ENCODE measurements at places on chromosomes 7 and 10. TPM values are rescaled to one million over a fixed set of nuclear protein-coding genes. Genes with fewer than 3 reads are reported as not detected.
A peak's percentile ranks its signal among the peaks of the same experiment; 100 is the strongest.

- peaks cover 36% of the 10 kb centered on the region for H3K27me3 ChIP-seq
- H3K27ac ChIP-seq: no peak overlapping the region
- peaks cover 28% of the 10 kb centered on the region for H3K4me1 ChIP-seq
- H3K4me3 ChIP-seq: no peak overlapping the region
- H3K36me3 ChIP-seq: peaks cover 31% of the 10 kb centered on the region
Measured at GRCh38 chr10:96516337-96516736, 2.6 kb upstream of the TLL2 start.

DNA sequence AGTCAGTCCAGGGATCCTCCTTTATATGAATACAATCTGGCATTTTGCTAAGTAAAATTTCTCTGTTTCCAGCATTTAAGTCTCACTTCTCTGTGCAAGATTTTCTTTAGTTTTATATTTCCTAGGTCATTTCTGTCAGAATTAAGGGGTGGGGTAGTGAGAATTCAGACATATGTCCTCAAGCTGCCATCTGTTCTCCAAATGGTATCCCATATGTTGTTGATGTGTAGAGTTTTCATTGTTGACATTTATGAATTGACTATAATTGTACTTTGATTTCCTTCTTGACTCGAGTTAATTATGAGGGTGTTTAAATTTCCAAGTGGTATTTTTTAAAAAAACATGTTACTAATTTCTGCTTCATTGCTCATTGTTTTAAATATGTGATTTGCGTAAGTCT, 148.8 kb downstream of the NPSR1 start:
- no peaks in the 10 kb centered on the region for H3K4me1 ChIP-seq
- H3K36me3 ChIP-seq: no peaks in the 10 kb centered on the region
- H3K4me3 ChIP-seq: no peak overlapping the region
- no peaks in the 10 kb centered on the region for H3K27me3 ChIP-seq
- H3K27ac ChIP-seq: no peak overlapping the region

- no peaks in the 10 kb centered on the region for H3K27me3 ChIP-seq
- no peak for DNase-seq
- no peak overlapping the region for H3K4me3 ChIP-seq
- H3K36me3 ChIP-seq: peaks cover 39% of the 10 kb centered on the region
Measured at GRCh38 chr10:110506448-110506847, 8.7 kb downstream of the DUSP5 start.

DNA sequence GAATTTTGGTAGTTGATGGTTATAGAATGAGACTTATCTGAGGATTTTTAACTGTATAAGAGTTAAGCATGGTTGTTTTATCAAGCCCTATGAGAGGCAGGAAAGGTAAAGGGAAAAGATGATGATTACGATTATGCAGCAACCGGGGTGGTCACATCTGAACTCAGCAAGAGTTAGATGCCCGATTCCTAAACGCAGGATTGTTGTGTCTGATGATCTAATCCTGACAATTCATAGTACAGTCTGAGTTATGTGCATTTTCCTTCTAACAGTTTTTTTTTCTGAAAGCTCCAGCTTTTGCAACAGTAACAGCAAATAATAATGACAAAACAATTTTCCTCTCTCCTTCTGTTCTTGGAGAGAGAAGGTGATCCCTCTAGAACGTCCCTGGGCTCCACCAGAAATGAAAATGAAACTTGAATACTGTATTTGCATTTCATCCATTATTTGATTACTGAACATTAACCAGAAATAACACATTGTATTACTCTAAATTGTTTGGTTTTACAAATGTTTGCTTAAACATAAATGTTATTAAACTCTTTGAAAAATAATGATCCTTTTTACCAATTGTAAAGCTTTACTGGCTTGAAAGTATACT, 176.5 kb upstream of the CCDC6 start:
- no peak for DNase-seq
- H3K4me3 ChIP-seq: peak overlapping the region; percentile 25
- no peaks in the 10 kb centered on the region for H3K4me1 ChIP-seq

- H3K27me3 ChIP-seq: no peaks in the 10 kb centered on the region
- H3K27ac ChIP-seq: no peak overlapping the region
- no peak for DNase-seq
Measured at GRCh38 chr10:27801171-27801785, 55.7 kb upstream of the MKX start.

DNA sequence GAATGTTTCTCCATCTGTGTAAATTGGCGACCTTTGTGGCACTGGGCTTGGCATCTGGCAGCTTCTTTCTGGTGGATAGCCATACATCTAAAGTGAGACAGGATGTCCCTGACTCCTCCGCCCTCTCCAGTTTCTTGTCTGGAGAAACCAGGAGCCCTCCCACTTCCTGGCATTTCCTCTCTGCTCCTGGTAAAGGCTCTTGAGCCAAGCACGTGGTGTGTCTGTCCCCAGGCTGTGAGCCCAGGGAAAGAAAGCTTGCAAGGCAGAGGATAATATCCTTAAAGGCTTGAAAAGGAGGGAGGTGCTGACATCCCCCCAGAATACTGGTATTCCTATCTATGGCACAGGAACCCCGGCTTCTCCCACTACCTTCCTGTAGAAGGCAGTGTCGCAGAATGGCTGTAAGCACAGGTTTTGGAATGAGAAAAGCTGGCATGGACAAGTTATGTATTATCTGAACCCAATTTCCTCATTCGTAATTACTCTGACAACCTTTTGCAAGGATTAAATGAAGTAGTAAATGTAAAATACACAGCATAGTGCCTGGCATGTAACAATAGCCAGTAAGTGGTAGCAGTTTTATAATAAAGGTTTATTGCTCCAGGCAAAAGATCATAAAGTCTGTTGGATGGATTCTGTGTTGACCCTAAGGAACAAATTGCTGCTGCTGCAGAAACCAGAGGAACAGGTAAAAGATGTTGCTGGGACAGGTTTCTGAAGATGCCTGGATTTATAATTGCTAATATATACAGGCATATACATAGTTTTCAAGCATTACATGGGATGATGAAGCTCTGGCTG, 11.8 kb upstream of the ACSL5 start:
- peak; percentile 61 for DNase-seq
- H3K27ac ChIP-seq: peak overlapping the region; percentile 88
- no peak overlapping the region for H3K4me3 ChIP-seq
- H3K36me3 ChIP-seq: no peaks in the 10 kb centered on the region
- H3K4me1 ChIP-seq: peaks cover 43% of the 10 kb centered on the region
- no peaks in the 10 kb centered on the region for H3K27me3 ChIP-seq

- H3K27me3 ChIP-seq: no peaks in the 10 kb centered on the region
- no peak for DNase-seq
- no peaks in the 10 kb centered on the region for H3K36me3 ChIP-seq
- no peak overlapping the region for H3K4me3 ChIP-seq
Measured at GRCh38 chr10:106795619-106796018, 368.9 kb downstream of the SORCS1 start.

DNA sequence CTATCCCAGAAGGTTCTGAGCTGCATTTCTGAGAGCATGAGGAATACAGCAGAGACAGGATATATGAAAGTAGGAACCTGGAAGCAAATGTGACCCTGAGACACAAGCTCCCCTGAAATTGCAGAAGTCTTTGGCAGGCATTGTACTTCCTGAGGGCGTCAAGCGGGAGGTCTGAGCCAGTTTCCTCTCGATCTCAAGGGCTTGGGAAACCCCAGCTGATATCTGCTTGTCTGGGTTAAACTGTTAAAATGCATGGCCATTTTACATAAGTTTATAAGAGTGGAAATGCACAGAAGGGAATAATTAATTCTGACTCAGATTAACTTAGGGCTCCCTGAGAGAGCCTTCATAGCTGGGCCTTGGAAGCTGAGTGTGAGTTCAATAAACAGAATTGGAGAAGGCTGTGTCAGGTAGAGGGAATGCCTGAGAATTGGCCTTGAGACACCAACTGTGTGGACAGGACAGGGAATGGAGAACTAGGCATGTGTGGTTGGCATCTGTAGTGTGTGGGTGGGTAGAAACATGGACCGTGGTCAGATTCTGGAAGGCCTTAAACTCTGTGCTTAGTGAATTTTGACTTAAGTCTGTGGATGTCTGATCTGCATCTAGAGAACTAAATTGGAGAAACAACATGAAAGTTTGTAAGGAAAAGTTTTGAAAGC, 53.3 kb downstream of the WIPF3 start:
- no peak overlapping the region for H3K4me3 ChIP-seq
- no peak overlapping the region for H3K27ac ChIP-seq
- DNase-seq: no peak
- peaks cover 11% of the 10 kb centered on the region for H3K4me1 ChIP-seq

DNA sequence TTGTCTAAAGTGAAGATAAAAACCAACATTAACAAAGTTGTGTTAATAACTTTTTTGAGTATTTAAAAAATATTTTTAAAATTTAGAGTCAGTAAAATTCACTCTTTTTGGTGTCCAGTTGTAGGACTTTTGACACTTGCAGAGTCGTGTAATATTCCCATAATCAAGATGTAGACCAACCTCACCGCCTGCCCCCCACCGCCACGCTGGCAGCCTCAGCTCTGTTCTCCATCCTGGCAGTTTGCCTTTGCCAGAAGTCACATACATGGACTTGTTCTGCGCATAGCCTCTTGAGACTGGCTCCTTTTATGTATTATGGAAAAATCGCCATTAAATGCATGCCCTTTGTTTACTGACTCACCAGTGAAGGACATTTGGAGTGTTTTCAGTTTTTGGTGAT, 27.3 kb upstream of the SYCE1 start:
- H3K4me1 ChIP-seq: no peaks in the 10 kb centered on the region
- no peak overlapping the region for H3K27ac ChIP-seq
- peaks cover 15% of the 10 kb centered on the region for H3K27me3 ChIP-seq
- no peak overlapping the region for H3K4me3 ChIP-seq
- DNase-seq: no peak
- no peaks in the 10 kb centered on the region for H3K36me3 ChIP-seq

- H3K27me3 ChIP-seq: no peaks in the 10 kb centered on the region
Measured at GRCh38 chr10:34576797-34577196, 238.3 kb downstream of the PARD3 start.

GRCh38 chr10:14798636-14799035, 23.9 kb upstream of the FAM107B start:
- H3K4me1 ChIP-seq: no peaks in the 10 kb centered on the region
- H3K36me3 ChIP-seq: no peaks in the 10 kb centered on the region
- H3K4me3 ChIP-seq: no peak overlapping the region
- no peak overlapping the region for H3K27ac ChIP-seq
- no peak for DNase-seq
- no peaks in the 10 kb centered on the region for H3K27me3 ChIP-seq

GRCh38 chr7:104894314-104894713, 119.7 kb upstream of the KMT2E start:
- H3K4me3 ChIP-seq: no peak overlapping the region
- no peaks in the 10 kb centered on the region for H3K27me3 ChIP-seq
- no peak for DNase-seq
- H3K27ac ChIP-seq: no peak overlapping the region
- H3K4me1 ChIP-seq: peaks cover 4% of the 10 kb centered on the region
- no peaks in the 10 kb centered on the region for H3K36me3 ChIP-seq

DNA sequence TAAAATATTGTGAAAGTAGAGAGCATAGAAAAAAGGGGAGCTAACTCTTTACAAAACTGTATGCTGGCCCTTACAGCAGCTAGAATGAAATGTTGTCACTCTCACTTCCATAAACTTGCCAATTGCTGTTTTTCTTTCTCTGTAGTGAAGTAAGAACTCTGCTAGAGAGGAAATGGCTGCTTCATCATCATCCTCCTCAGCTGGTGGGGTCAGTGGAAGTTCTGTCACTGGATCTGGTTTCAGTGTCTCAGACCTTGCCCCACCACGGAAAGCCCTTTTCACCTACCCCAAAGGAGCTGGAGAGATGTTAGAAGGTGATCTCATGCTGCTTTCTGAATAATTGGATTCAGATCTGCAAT, 7.6 kb upstream of the ASCC1 start:
- H3K36me3 ChIP-seq: peaks cover 55% of the 10 kb centered on the region
- no peak overlapping the region for H3K4me3 ChIP-seq
- H3K27ac ChIP-seq: peak overlapping the region; percentile 69

GRCh38 chr10:119521443-119522204, 20.9 kb downstream of the RGS10 start:
- H3K4me1 ChIP-seq: peaks cover 13% of the 10 kb centered on the region
- no peak overlapping the region for H3K4me3 ChIP-seq
- no peaks in the 10 kb centered on the region for H3K27me3 ChIP-seq
- no peak for DNase-seq
- no peak overlapping the region for H3K27ac ChIP-seq

- no peaks in the 10 kb centered on the region for H3K36me3 ChIP-seq
- no peak for DNase-seq
- no peaks in the 10 kb centered on the region for H3K27me3 ChIP-seq
- H3K27ac ChIP-seq: no peak overlapping the region
- H3K4me1 ChIP-seq: no peaks in the 10 kb centered on the region
- H3K4me3 ChIP-seq: no peak overlapping the region
Measured at GRCh38 chr7:51577390-51577789, 260.8 kb upstream of the COBL start.

Gene DCLRE1C
- total RNA-seq: 13.6 TPM

Gene HSPA12A
- total RNA-seq: 8.8 TPM

Gene WNT16
- total RNA-seq: not detected

Gene PPP1R9A
- 28.9 TPM for total RNA-seq

Gene AEBP1
- total RNA-seq: 82.5 TPM

Gene SRGN
- total RNA-seq: 232 TPM

All from lower lobe of right lung (tissue), 2 donors.